ENCODE measurements at places on chromosomes 1 and 21.
A peak's percentile ranks its signal among the peaks of the same experiment; 100 is the strongest.

DNA sequence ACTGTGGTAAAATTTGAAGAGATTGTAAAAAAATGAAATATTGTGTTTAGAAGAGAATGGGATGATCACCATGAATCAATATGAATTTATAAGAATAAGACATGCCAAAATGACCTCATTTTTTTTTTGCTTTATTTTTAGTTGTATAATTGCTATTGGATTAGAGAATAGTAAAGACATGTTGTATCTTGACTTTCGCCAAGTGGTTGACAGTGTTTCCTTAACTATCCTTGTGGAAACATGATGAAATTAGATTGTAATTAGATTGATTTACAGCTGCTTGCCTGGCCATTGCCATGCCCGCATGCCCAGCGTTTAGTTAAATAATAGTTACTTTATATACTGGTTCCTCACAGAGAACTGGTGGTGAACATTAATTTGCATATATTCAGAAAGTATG, 154.9 kb downstream of the MAGI3 start:
- DNase-seq: no peak

- no peak for DNase-seq
Observed at GRCh38 chr1:227924833-227925574, 22.7 kb downstream of the WNT9A start.

GRCh38 chr1:171576144-171576543, 45.9 kb upstream of the MYOCOS start:
- no peak for DNase-seq

DNA sequence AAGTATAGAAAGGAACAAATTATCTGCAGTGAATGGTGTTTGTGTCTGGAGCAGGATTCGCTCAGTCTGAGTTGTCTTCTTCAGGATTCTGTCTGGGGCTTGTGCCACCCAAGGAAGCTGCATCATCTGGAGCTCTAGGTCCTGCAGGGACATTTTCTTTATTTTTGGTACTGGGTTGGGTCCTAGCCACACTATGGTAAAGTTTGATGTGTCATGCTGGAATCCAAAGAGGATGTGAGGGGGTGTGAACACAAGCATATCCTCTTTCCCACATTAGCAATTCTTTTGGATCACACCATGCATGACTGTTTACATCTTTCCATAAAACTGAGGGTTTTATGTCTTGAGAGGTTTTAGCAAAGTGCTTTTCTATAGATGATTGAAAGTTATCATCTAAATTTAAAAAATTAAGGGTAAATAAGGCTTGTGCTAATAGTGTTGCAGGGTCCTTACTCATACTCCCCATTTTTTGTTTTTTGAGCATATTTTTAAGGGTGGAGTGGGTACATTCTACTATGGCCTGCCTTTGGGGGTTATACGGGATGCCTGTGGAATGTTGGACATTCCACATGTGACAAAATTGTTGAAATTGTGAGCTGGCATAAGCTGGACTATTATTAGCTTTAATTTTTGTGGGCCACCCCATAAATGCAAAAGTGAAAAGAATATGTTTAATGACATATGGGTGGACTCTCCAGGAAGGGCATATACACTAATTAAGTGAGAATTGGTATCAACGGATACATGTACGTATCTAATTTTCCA, 152.0 kb upstream of the HMCN1 start:
- no peak for DNase-seq

GRCh38 chr1:51719146-51719545, 102.3 kb downstream of the OSBPL9 start:
- DNase-seq: no peak

DNA sequence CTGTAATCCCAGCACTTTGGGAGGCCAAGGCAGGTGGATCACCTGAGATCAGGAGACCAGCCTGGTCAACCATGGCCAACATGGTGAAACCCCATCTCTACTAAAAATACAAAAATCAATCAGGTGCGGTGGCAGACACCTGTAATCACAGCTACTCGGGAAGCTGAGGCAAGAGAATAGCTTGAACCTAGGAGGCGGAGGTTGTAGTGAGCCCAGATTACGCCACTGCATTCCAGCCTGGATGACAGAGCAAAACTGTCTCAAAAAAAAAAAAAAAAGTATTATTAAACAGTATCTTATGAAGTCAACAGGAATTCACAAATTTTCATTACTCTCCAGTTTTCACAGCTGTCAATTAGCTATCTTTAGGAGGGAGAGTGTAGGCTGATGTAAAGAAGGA, 3.8 kb downstream of the ACBD6 start:
- DNase-seq: no peak

GRCh38 chr1:206700445-206701036, 15.8 kb downstream of the MAPKAPK2 start:
- no peak for DNase-seq

GRCh38 chr1:165842671-165843129, 15.3 kb downstream of the UCK2 start:
- DNase-seq: no peak

- DNase-seq: no peak
Observed at GRCh38 chr1:205701891-205702290, 21.6 kb upstream of the SLC45A3 start.

DNA sequence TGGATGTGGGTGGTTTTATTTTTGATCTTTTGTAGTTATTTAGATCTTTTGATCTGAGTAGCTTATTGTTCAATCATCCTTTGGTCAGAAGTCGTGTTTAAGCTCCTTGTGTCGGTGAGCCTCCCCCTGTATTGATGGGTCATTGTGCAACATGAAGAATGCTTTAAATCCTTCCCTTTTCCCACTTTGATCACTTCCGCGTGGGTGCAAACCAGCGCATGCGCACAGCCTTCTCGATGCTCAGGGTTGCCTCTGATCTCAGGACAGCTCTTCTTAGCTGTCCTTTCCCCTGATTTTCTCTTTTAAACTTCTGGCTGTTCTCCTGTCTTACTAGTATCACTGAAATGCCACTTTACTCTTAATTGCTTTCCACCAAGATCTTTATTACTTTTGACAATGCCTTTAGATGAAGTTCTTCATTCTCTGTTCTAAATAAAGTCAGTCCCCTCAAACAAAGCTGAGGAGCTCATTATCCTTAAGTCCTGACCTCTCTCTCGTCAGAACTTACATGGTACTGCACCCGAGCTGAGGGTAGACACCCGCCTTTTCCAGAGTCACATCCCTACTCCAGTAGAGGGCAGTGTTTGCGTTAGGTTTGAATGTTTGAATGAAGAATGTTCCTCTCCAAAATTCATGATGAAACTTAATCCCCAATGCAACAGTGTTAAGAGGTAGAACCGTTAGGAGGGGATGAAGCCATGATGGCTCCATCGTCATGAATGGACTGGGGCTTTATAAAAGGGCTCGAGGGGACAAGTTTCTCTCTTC, 547.9 kb upstream of the TMPRSS15 start:
- DNase-seq: no peak

GRCh38 chr1:41404308-41404761, 43.1 kb downstream of the FOXO6 start:
- DNase-seq: no peak

DNA sequence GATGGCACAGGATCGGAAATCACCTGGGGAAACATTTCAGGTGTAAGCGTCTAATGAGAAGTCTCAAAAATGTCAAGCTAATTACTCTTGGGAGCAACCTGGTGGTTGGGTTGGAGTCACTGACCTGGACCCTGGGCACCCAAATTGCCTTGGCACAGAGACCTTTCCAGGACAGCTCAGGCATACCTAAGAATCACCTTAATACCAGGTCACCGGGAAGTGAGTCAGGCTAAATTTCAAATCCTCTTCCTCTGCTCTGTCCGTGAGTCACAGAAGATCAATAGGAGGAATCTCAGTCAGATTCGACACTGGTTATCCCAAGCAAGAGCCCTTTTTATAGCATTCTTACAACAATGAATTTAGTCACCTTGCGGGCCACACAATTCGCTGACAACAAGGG, 179.6 kb upstream of the CAMK1G start:
- no peak for DNase-seq

DNA sequence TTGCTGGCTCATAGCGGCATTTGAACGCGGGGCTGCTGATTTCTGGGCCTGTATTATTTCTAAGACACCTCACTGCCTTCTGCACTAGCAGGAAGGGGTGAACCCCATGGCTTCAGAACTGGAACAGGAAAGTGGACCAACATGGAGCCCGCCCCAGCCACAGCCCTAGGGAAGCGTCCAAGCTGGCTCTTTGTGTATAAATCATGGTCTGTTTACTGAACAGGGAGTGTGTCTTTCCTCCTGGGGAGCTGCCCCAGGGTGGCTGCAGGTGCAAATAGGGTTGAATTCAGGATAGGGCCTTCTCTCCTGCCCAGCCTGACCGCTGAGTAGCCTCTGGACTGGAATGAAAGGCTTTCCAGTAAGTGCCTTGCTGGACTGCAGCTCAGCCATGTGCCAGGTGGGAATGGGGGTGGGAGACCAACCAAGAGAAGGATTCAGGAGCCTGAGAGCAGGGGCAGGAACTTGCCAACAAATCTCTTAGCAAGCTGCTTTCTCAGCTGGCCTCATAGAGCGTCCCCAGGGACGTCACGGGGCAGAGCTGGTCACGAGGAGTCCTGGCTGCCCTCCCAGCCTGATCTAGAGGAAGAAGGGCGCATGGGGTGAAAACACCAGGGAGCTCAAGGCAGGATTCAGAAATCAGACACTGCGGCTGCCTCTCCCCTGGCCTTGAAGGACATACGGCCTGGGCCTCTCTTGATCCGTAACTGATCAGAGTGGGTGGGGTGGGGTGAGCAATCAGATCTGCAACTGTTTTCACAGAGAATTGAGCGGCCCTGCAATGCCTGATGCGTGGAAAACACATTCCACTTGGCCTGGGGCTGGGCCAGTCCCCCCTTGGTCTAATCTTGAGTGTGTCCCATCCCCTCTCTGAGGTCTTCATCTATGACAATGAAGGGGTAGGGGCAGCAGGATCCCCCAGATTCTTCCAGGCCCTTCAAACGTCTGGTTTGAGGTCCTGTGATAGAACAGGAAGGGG, 56.5 kb upstream of the SELENON start:
- DNase-seq: peak; percentile 88

- no peak for DNase-seq
Observed at GRCh38 chr1:109887884-109888283, 22.8 kb upstream of the CSF1 start.

DNA sequence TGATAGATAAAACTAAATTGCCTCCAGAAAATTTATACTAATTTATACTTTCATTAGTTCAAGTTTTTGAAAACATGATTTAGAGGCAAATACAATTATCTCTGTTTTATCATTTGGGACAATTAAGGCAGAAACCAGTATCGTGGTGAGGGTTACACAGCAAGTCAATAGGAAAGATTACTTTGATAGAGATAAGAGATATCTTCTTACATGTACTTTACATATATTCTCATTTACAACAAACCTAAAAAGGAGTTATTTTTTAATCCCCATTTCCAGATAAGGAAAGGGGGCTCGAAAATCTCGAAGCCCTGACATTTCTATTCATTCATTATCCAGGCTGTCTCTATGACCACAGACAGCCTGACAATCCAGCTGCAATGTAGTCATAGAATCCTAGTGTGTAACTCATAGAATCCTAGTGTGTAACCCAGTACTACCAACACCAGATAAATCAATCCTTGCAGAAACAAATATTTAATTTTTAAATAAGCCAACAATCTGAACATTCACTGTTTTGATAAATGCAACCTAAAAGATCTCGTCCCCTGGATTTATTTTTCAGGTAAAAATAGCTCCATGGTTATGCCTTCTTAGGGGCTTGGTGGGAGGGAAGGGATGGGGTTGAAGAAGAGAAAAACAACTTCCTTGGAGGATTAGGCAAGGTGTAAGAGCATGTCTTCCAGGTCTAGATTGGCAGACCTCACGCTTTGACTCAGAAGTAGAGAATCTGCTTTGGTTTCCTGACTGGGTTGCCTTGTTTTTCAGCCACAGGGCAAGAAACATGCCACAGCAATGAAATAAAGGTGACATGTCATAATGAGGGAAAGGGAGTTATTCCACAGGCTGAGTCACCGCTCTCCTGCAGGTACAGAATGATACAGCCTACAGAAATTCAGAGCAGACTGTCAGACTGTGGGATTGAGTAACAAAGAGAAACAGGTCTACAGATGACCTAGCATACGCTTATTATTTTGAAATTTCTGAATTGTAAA, 45.6 kb downstream of the IRF2BP2 start:
- DNase-seq: no peak

DNA sequence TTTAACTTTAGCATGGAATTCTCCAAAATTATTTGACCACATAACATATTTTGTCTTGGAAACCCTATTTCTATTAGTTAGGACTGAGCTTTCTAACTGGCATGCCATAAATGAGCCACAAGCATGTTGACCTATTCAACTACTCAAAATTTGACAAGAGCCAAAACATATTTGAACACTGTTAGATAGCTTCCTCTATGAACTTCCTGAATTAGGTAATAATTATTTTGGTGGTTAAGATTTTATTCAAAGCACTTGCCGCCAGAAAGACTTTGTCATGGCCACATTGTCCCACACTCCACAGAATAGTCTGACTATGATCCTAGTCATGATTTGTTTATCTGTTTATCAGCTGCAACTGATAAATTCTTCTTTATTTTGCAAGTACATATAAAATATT, 23.1 kb upstream of the CTPS1 start:
- DNase-seq: no peak

GRCh38 chr1:100903777-100904176, 7.9 kb downstream of the SLC30A7 start:
- DNase-seq: no peak

DNA sequence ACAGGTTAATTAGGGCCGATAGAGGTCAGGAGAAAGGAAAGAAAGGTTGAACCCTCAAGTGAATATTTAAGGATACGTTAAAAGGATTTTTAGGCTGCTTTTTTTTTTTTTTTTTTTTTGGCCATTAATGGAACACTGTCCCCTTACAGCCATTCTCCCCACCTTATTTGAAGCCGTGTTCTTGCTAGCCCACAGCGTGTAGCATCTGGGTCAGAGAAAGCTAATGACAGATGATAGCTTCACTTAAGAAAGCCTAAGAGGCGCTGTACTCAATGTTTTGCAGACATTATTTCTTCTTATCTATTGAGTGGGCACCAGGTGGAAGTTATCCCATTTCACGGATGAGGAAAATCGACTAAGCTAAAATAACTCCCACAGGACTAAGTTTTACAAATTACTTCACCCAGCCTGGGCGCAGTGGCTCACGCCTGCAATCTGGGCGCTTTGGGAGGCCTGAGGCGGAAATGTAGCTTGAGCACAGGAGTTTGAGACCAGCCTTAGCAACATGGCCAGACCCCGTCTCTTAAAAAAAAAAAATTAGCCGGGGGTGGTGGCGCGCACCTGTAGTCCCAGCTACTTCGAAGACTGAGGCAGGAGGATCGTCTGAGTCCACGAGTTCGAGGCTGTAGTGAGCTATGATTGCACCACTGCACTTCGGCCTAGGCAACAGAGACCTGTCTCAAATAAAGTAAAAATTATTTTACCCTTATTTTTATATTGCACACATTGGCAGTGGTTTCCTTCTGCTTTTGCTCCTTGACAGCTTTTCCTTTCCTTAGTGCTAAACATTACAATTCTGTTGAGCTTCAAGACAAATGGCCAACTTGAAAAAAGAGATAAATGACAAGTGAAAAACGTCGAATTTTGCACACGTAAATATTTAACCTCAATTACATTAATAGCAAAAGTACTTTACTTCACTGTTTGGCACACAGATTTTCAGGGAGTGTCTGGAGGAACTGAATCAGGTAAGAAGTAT, 1.1 kb upstream of the PHTF1 start:
- no peak for DNase-seq

GRCh38 chr1:225595974-225596551, 56.9 kb downstream of the ENAH start:
- DNase-seq: no peak

Data from NCI-H2081 treated with DMSO at 0.1 percent for 48 hours (cell line).